Lung microvascular endothelial cell (primary cell): ENCODE measurements at places on chromosomes 5 and 9. TPM values are rescaled to one million over a fixed set of nuclear protein-coding genes. Genes with fewer than 3 reads are reported as not detected.

OXCT1 gene
- total RNA-seq: 12.9 and 21.8 TPM in 2 replicates

- DNase-seq: no peak
These were observed 65.7 kb downstream of the ADAMTS2 start for GRCh38 chr5:179279347-179280094.

IFNA21 gene
- total RNA-seq: not detected in 2 replicates

DNA sequence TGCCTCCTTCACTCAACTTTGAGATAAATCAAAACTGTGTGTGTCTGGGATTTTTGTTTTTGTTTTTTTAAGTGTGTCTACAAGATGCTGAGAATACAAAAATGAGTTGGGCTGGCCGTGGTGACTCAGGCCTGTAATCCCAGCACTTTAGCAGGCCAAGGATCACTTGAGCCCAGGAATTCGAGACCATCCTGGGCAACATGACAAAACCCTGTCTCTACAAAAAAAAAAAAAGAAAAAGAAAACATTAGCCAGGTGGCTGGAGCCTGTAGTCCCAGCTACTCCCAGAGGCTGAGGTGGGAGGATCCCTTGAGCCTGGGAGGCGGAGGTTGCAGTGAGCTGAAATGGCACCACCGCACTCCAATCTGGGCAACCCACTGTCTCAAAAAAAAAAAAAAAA is 21.0 kb downstream of the HNRNPK start:
- DNase-seq: no peak

DNA sequence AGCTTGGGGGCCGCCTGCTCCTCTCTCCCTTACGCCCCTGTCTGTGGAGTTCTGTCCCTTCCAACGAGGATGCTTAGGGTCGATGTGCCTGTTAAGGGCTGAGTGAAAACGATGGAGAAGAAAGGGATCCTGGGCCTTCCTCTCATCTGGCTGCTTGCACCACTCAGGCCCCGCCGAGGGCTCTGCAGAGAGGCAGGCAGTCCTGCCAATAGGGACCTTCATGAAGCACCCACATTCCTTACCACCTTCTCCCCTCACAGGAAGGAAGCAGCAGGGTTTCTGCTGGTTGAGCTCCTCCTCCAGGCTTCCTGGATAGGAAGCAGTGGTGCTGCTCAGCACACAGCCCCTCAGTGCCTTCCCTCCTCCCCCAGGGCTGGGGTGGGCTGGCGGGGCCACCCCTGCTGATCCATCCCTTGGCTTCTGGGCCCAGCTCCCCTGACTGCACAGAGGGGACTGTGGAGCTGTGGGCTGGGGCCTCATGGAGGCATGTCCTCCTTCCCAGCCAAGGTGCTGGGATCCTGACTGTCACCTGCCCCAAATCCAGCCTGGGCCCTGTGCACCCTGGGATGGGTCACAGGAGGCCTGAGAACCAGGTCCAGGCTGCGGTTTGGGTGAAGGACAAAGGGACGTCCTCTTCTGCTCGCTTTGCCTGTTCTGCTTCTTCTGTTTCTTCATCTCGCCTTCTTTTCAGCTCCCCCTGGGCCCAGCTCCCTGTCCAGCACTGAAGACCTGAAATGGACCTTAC is 50.5 kb downstream of the AHRR start:
- DNase-seq: no peak

NEUROG1 gene
- total RNA-seq: not detected in 2 replicates

GRCh38 chr9:101705135-101705661 is 33.2 kb downstream of the GRIN3A start:
- DNase-seq: no peak
